ENCODE measurements at places on chromosomes 3 and 15.

- DNase-seq = no peak
Observed at GRCh38 chr3:9022305-9023225, 59.3 kb upstream of the RAD18 start.

DNA sequence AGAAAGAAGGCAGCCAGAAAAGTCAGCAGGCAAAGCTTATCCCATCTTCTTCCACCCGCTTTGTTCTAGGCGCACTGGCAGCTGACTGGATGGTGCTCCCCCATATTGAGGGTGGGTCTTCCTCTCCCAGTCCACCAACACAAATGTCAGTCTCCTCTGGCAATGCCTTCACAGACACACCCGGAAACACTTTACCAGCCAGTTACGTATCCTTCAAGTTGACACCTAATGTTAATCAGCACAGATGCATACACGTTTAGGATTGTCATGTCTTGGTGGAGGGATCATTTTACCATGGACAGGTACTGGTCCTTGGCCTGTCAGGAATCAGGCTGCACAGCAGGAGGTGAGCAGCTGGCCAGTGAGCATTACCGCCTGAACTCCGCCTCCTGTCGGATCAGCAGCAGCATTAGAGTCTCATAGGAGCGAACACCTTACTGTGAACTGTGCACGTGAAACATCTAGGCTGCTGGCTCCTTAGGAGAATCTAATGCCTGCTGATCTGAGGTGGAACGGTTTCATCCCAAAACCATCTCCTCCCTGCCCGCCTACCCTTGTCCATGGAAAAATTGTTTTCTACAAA, 59.1 kb upstream of the PYDC2 start:
- DNase-seq = no peak

- peak; percentile 8 for DNase-seq
Observed at GRCh38 chr3:149247929-149248691, 26.5 kb upstream of the CP start.

GRCh38 chr3:143529018-143529478, 319.2 kb downstream of the SLC9A9 start:
- DNase-seq = no peak

- DNase-seq = no peak
Observed at GRCh38 chr15:67059127-67059553, 6.3 kb upstream of the SMAD3 start.

DNA sequence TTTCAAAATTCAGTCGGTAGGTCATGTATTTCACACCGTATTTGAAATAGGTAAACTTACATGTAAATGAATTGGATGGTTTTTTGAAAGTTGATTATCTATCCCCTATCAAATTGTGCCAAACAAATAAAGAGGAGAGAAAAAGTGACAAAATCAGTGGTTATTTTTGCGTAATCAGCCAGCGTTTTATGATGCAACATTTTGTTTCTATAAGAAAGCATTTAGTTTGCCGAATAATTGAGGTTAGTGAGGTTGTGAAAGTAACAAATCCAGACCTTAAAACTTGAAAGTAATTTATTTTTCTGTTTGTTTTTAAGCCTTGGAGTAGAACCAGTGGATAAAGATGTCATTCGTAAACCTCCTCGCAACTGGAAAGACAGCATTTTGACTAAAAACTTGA, 29.3 kb downstream of the ASTE1 start:
- DNase-seq = no peak

DNA sequence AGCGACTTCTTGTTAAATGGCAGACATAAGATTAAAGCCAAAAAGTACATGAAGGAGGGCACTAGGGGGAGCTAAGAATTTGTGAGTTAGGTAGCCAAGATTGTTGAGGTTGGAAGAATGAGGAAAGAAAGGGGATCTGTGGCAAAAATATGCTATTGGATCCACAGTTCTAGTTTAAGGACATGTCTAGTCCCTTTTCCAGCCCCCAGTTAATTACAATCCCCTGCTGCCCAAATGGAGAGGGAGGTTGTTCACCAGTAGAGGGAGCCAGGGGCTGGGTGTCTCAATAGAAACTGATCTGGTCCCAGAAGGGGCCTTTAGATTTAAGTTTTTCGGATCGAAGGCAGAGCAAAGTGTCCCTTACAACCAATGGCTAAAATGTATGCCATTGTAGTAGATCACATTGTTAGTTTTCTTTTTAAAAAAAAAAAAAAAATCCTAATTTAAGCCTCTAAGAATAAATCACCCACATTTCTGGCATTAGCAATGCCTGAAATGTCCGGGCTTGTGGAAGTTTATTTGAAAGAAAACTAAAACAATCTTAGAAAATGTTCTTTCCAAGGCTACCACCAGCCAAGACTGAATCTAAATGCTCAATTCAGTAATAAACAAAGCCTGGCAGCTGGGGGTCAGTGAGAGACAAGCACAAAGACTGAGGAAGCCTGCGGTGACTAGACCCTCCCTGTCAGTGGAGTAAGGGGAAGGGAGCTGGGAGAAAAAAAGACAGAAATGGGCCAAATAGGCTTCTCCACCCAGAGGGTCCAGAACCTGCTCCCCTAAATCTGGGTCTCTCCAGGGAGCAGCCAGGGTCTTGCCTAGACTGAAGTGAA, 7.1 kb downstream of the COL8A1 start:
- no peak for DNase-seq

GRCh38 chr3:178707311-178708031, 171.2 kb downstream of the KCNMB2 start:
- no peak for DNase-seq

- no peak for DNase-seq
Observed at GRCh38 chr15:51190424-51191068, 95.8 kb upstream of the TNFAIP8L3 start.

- DNase-seq = no peak
Observed at GRCh38 chr3:107833043-107833442, 257.8 kb downstream of the CD47 start.

DNA sequence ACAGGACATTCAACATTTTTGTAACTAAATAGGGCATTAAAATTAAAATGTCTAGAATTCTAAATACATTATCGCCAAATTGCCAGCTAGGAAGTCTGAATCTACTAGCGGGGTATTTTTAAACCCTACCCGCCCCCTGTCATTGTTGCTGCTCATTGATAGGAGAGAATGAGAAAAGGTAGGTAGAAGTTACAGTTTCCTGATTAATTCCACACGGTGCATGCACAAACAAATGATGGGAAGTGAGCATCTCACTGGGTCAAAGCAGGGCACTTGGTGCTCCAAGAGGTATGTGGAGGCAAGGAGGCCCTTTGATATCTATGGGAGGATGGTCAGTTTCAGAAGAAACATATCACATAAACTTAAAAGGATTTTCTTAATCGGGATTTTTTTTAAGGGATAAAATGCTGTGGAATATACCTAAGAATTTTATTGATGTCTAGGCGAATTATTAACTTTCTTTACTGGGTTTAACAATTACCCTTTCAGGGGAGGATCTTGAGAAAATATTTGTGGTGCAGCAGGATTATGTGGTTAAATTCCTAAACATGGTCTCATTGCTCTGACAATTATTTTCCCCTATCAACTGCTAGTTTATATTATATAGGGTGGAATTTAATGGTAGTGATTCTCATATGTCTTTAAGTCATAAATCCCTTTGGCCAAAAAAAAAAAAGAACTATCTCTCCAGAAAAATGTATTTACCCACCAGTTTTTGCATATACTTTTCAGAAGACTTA, 236.0 kb upstream of the GOLGA6L4 start:
- no peak for DNase-seq

GRCh38 chr15:87522997-87523396, 733.5 kb downstream of the NTRK3 start:
- DNase-seq = no peak

- peak; percentile 67 for DNase-seq
Observed at GRCh38 chr15:41558400-41559238, at the start of gene TYRO3. Gene TYRO3 (plus strand): TSS chr15:41559212. CDS start chr15:41559258, 46 bp downstream.

- no peak for DNase-seq
Observed at GRCh38 chr3:16378920-16379319, 113.9 kb downstream of the OXNAD1 start.

- DNase-seq = no peak
Observed at GRCh38 chr15:22806664-22807063, 20.2 kb downstream of the NIPA1 start.

- DNase-seq = no peak
Observed at GRCh38 chr3:150761831-150762661, 923 bp downstream of the SIAH2 start.

DNA sequence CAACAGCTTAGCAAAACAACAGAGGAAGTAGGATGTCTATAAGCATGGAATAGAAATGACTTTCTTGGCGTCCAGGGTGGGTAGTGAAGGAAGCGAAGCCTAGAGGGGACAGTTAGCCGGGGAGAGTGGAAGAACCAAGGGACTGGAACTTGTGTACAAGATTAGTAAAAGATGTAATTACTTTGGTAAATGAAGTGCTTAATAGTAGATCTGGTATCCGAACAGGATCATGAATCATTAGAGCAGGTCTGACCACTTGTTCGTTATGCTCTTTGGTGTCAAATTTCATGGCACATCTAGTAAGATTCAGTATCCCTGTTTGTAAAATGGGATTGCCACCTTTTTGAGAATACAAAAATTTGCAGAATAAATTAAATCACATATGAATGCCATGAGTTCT, 112.5 kb upstream of the MLF1 start:
- no peak for DNase-seq

DNA sequence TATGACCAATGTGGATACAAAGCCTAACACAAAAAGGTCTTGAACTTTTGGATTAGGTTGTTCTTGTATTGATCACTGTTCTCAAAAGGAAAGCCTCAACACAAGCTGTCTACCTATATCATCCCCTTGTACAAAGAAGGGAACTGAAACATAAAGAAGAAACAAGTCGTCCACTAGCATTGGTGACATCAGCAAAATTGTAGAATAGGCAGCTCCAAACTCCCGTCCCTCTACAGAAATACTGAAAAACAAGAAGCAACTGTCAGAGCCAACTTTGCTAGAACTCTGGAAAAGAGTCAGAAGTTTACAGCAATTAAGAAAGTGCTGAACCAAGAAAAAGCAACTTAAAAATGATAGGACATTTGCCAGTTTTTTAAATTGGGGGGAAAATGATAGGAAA, 7.5 kb upstream of the NR1I2 start:
- no peak for DNase-seq

DNA sequence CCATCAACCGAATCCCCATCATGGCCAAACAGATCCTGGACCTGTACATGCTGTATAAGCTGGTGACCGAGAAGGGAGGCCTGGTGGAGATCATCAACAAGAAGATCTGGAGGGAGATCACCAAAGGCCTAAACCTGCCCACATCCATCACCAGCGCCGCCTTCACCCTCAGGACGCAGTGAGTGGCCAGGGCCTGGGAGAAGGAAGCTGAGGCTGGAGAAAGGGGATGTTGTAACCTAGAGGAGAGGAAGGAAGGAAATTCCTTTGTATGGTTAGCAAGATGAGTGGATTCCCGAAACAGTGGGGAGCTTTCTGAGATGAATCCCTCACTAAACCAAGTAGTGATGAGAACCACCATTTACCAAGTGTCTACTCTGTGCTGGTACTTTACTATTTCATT, 25.8 kb upstream of the CLK3 start:
- DNase-seq = no peak

- no peak for DNase-seq
Observed at GRCh38 chr3:123871946-123872345, 12.2 kb downstream of the MYLK start.

GRCh38 chr3:138761002-138761401, 73.7 kb downstream of the PIK3CB start:
- no peak for DNase-seq

GRCh38 chr3:20873235-20873634, 687.2 kb upstream of the SGO1 start:
- DNase-seq = no peak

- DNase-seq = no peak
Observed at GRCh38 chr15:84814916-84815315, 2.2 kb upstream of the ALPK3 start.

GRCh38 chr15:76866716-76867321, 38.3 kb downstream of the SCAPER start:
- no peak for DNase-seq

- DNase-seq = peak; percentile 57
Observed at GRCh38 chr3:186882881-186883685, 40.6 kb downstream of the ADIPOQ start.

GRCh38 chr15:58513008-58513407, 81.2 kb downstream of the LIPC start:
- no peak for DNase-seq

- no peak for DNase-seq
Observed at GRCh38 chr3:189139611-189139940, 32.2 kb upstream of the TPRG1 start.

- DNase-seq = no peak
Observed at GRCh38 chr15:65331811-65332210, 27.3 kb downstream of the RNU5B-1 start.

- DNase-seq = no peak
Observed at GRCh38 chr3:36482880-36483279, 102.6 kb downstream of the STAC start.

DNA sequence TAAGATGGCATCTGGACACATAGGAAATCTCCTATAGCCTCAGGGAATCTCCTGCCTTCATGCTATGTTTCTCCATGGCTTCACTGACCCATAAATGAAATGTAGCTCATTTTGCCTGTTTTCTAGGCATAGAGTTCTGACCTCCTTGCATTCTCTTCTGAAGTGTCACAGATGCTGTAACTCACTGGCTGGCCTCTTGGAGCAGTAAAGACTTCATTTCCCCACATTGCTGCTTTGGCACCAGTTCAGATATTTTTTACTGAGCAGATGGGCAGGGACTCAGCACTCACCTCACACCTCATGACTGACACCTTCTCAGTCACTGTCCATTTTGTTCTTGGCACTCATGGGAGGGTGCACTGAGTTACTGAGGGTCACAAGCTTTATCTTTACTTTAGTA, 286.7 kb upstream of the TGFBR2 start:
- no peak for DNase-seq

- no peak for DNase-seq
Observed at GRCh38 chr3:189349772-189350171, 178.0 kb downstream of the TPRG1 start.

DNA sequence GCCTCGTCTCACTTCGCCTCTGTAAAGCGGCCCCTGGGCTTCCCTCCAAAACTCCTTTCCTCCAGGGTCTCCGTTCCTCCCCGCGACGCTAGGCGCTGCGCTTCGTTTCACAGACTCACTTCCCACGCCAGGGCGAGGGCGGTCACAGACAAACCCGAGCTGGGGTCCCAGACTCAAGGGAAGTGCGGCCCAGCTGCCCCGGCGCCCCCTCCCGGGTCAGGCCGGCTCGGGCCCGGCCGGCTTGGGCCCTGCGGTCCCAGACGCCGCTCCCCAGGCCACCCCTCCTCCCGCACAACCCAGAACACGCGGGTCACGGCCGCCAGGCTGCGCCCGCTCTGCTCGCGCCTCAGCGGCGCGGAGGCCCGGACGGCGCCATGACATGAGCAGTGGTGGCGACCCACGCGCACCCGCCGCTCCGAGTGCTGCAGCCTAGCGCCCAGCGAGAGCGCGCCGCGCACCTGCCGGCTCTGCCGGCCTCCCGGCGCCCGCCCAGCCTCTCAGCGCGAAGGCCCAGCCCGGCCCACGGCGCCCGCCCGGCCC, 547 bp downstream of the NUP210 start:
- no peak for DNase-seq

GRCh38 chr3:117752984-117753717, 1043.6 kb downstream of the TUSC7 start:
- no peak for DNase-seq

DNA sequence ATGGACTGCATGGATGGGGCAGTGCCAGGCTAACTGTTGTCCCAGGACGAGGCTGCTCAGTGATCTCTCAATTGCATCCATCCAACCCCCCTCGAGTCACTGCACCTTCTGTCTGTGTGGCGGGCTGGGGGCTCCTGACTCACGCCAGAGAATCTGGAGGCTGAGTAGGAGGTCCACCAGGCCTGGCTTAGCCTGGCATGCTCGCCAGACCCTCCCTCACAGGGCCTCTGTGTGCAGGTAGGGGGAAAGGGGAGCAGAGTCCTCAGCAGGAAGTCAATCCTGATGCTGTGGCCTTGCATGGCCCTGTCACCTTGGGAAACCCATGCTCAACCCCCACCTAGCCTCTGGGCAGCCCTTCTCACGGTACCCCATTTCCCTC, 140.6 kb downstream of the NUP210 start:
- DNase-seq = no peak
